ENCODE measurements at places on chromosomes 6 and 20.

GRCh38 chr20:6654513-6655252 lies 112.8 kb upstream of the BMP2 start:
- DNase-seq: no peak

DNA sequence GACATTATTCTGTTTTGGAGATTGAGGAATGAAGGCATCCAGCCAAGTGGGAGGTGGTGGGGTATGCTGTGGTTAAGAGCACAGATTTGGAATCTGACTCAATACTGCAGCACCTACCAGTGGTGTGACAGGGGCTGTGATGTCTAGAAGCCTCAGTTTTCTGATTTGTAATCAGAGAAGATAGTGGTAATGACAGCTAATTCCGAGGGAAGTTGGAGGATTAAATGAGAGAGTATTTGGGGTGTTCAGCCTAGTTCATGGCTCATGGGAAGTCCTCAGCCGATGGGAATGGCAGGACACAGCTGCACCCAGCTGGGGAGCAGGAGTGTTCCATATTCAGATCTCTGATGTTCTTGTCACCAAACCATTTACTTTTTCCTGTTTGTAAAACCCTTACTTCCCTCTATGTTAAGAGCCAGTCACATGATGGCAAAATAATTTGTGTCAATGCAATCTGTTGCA lies 9.3 kb downstream of the SLC9A8 start:
- DNase-seq: no peak

- DNase-seq: no peak
These were observed 78.9 kb upstream of the TMEM181 start for GRCh38 chr6:158480989-158481388.

DNA sequence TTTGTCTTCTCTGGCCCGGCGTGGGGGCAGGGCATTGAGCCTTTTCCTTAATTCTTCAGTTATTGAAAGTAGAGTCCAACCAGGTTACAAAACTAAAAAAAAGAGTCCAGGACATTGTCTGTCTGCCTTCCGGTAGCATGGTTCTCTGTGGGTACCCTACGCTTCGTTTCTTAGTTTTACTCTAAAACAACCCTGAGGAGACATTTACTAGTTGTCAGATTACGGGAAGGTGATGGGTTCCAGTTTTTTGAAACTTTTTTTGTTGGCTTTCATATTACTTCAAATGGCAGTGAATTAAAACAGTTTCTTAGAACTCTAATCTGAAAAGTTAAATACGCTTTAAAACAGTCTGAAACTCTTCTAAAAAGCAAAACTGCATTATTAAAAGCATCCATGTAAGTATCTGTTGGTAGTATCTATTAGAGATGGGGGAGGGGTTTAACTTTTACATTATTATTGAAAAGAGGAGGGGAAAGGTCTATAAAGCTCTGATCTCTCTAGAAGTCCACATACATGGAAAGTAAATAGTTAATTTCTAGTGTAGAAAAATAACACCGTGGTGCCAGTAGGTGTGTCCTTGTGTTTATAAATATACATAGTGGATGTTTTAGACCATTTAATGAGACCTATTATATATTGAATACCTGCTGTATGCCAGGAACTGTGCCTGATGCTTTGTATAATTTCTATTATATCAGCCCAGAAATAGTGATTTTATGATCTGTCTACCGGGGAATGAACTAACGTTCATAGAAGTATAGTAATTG lies 2.2 kb downstream of the BICRAL start:
- no peak for DNase-seq

GRCh38 chr20:51563486-51564332 lies 21.2 kb upstream of the NFATC2 start:
- no peak for DNase-seq

- no peak for DNase-seq
These were observed 12.0 kb downstream of the PFDN4 start for GRCh38 chr20:54219751-54220426.

DNA sequence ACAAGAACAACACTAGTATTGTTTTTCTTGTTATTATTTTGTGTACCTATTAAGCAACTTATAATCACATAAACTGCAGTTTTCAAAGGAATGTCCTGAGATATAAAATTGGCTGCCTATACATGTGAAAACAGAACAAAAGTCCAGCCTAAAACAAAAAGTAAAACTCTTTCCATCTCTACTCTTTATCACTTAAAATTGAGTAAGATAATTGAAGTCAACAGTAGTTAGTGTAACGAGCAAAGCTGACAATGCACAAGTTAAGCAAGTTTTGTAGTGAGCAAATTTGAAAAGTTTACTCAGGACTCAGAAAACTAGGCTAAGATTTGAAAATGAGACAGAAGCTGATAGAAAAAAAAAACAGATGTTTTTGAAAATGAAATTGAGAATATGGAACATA lies 941.4 kb upstream of the MAN1A1 start:
- DNase-seq: no peak

GRCh38 chr6:21188505-21189223 lies 404.9 kb upstream of the SOX4 start:
- no peak for DNase-seq

- DNase-seq: no peak
These were observed 1.6 kb downstream of the KIAA0408 start for GRCh38 chr6:127457456-127458064.

- no peak for DNase-seq
These were observed 185.7 kb downstream of the CDKAL1 start for GRCh38 chr6:20719980-20720379.

- peak; percentile 29 for DNase-seq
These were observed 38.3 kb downstream of the ARHGAP18 start for GRCh38 chr6:129671442-129672340.

DNA sequence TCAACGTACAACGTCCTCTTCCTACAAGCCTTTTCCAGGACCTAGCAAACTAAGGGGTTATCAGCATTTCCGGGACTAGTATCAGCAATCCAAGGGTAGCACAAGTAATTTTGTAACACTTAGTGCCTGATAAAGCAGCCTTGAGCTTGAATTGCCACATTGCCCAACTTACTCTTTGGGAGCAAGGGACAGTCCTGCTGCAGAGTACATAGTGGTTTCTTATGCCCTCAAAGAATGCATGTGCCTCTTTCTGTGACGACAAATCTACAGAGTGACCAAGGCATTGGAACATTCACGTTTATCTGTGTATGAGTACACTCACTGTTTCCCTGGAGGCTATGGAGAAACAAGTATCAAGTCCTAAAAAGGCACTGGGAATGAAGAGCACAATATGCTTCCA lies 3.2 kb upstream of the ID4 start:
- DNase-seq: no peak

DNA sequence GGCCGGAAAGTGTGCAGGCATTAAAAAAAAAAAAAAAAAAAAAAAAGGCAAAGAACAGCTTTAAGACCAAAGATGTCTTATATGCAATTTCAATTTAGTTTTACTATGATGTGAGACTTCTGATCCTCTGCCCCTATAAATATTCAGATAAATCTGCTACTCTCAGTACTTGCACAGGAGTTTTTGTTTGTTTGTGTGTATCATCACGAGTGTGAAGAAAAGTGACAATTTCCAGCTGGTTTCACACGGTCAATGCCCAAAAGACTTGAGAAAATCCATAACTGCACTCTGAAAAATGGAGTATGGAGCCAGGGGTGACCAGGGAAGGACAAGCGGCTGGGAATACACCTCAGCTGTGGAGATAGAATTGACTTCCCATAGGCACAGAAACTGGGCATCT lies 757.7 kb downstream of the C6orf118 start:
- no peak for DNase-seq

DNA sequence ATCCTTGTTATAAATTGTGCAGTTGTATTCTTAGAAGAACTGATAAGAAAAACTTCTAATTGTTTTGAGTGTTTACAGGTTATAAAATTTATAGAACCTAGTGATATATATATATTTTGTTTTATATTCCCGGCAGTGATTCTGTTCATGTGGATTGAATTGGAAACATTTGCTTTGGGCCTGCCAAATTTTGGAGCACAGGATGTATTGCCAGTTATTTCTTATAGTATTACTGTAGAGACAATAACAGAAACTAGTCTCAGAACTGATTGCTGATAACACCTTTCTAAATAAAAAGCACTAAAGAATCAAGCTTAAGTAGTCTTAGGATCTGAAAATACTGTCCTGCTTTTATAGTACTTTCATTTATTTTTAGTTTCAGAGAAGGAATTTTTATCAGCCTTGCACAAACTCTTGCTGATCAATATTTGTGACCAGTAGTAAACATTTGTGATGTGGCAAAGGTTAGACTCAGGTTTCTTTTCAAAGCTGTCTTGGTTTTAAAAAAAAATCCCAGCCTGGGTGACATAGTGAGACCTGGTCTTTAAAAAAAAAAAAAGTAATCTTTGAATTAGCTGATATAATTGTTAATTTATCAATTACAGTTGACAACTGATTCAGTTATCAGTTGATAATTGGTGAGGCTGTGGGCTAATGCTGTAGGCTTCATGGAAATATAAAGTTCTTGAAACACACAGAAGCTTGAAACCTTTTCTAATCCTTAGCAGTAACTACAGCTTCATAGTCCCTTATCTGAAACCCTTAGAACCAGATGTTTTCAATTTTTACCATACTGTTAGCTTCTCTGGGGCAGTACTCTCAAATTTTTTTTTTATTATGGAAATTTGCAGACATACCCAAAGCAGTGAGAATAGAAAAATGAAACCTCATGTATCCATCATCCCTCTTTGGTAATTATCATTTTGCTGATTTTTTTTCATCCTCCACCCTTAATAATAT lies 42.4 kb downstream of the RNGTT start:
- DNase-seq: no peak

DNA sequence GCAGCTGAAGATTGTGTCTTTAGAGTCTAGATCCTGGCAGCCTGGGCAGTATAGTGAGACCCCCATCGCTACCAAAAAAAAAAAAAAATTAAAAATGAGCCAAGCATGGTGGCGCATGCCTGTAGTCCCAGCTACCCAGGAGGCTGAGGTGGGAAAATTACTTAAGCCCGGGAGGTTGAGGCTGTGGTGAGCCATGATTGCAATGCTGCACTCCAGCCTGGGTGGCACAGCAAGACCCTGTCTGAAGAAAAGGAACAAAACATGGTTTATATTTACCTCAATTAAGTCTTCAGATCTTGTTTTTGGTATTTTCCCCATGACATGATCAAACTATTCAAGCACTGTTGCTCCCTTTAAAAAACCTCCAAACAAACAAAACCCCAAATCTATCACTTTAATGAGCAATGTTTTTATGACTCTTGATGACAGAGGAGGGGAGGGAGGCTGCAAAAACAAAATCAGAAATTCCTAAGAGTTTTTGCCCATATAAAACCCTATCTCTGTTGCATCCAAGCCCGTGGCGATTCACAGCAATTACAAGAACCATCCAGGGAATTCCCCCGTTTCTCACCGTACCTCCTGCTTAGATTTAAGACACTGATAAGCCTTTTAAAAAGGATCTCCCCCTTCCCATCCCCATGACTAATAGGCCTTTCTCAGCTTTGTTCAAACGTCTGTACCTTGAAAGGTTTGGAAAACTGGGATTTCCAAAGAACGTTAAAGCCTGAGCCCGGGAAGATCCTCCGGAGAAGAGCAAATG lies 259.9 kb downstream of the BMP7 start:
- DNase-seq: no peak

DNA sequence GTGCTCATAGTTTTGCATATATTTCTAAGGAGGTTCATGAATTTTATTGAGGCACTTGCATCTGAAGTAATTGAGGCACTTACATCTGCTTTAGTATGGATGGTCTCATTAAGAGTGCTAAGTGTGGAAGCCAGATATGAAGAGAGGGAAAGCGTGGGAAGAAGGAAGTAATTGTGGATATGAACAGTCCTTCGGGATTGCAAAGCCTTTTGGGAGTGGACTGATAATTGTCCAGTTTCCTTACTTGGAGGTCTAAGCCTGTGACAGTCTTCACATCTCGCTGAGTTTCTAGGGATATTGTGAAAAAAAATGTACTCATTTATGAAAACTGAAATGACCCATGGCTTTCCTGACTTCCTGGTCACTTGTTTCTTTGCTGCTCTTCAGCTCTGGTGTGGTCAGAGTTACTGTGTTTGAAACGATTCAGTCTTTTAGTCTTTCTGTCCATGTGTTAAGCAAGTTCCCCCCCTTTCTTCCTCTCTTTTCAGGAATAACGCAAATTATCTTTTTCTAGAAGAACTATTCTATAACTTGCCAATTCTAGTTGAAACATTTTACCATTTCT lies 137.3 kb downstream of the ZFAND3 start:
- no peak for DNase-seq

DNA sequence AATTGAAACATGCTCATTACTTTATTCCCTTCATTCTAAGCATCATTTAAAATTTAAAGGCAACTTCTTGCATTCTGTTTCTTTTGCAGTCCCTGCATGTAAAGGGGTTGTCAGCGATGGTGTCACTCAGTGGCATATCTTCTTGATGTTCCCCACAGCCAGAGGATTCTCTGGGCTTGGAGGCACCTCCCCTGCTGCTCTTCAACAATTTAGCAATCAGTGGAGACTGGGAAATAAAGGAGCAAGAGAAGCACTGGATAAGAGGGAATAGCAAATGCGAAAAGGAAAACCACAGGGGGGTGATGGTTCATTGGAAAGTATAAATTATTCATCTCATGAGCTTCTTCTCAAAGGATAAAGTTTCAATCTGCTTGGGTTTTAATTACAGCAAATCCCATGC lies 30.7 kb upstream of the MC3R start:
- no peak for DNase-seq

GRCh38 chr20:4167261-4168021 lies 152.1 kb upstream of the RNF24 start:
- no peak for DNase-seq

- no peak for DNase-seq
These were observed 60.8 kb downstream of the PRDM1 start for GRCh38 chr6:106146852-106147351.

GRCh38 chr6:156771047-156771446 lies 6.1 kb upstream of the ARID1B start:
- DNase-seq: no peak

GRCh38 chr6:107712237-107712664 lies 111.9 kb downstream of the SCML4 start:
- DNase-seq: no peak

DNA sequence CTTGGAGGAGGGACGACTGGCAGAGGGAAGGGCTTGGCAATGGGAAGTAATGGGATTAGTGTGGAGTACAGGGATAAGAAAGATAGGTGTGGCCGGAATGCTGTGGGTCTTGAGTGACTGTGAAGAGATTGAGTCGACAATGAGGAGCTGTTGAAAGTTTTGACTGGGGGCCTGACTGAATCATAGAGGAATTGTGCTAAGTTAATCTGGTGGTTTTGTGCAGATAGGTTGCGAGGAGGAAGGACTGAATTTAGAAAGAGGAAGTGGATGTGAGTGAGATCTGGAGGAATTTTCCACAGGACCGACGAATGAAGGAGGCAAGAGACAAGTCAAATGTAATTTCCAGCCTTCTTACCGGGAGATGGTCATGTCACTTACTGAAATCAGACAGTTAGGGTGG lies 143.9 kb upstream of the RALGAPA2 start:
- DNase-seq: no peak

DNA sequence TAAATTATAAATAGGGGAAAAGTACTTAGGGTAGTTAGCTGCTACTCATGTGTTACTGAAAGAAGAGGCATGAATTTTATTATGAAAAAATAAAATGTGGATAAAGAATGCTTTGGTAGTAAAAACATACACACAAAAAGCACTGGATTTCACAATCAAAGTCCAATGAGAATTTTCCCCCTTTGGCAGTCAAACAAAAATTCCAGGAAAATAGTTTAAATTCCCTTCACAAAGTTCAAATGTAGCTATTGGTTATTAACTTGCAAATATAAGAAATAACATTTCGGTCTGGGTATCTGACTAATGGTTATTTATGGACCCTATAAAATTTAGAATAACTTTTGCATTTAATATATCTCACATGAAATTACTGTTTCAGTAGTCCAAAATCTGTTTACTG lies 210.4 kb downstream of the FOXC1 start:
- DNase-seq: no peak

- no peak for DNase-seq
These were observed 89.5 kb downstream of the MAP3K7 start for GRCh38 chr6:90497411-90497810.

- DNase-seq: no peak
These were observed 50.1 kb downstream of the CTCFL start for GRCh38 chr20:57474816-57475215.
